ENCODE measurements at places on chromosomes 16 and 17. TPM values are rescaled to one million over a fixed set of nuclear protein-coding genes. Genes with fewer than 3 reads are reported as not detected.
A peak's percentile ranks its signal among the peaks of the same experiment; 100 is the strongest.

- no peak for DNase-seq
Observed at GRCh38 chr17:66006654-66007053, 185.3 kb downstream of the CEP112 start.

DNA sequence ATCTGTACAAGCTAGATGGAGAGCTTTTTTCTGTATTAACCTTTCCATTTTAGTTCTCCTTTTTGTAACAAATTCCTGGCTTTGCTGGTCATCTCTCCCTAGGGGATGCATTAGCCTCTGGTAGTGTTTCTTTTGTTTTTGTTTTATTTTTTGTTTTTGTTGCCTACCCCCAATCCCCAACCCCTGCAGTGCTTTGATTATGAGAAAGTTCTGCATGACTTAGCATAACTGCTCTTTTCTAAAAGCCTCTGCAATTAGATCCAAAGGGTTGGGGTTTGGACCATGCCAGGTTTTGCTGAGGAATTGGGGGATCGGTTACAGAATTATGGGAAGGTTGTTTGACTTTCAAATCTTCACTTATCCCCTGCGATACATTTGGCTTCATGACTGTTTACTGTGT lies 98.2 kb downstream of the ADAMTS18 start:
- DNase-seq, result no peak

GRCh38 chr16:3073448-3073847 lies 8.0 kb downstream of the IL32 start:
- DNase-seq, result no peak

DNA sequence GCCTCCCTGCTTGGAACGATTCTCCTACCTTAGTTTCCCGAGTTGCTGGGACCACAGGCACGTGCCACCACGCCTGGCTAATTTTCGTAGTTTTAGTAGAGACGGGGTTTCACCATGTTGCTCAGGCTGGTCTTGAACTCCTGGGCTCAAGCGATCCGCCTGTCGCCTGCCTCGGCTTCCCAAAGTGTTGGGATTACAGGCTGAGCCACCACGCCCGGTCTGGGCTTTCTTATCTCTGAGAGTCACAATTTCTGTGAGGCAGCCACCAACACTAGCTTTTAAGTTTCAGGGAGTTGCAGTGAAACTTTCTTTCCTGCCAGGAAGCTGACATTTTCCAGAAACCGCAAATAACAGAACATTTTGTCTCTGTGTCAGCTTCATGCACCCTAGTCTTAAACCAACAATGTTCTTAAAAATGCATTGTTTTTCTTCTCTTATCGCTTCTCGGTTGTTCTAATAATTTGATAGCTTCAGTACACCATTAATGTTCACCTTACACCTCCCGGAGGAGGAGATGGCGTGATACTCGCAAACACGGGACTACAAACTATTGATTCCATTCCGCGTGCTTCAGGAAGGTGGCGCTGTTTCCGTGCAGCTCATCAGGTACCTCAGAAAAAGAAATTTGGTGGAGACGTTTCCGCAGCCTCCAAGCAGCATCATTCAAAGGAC lies 7.4 kb upstream of the DHRS7B start:
- peak; percentile 59 for DNase-seq

- DNase-seq, result no peak
Observed at GRCh38 chr16:86918637-86919036, 340.3 kb downstream of the FOXL1 start.

DNA sequence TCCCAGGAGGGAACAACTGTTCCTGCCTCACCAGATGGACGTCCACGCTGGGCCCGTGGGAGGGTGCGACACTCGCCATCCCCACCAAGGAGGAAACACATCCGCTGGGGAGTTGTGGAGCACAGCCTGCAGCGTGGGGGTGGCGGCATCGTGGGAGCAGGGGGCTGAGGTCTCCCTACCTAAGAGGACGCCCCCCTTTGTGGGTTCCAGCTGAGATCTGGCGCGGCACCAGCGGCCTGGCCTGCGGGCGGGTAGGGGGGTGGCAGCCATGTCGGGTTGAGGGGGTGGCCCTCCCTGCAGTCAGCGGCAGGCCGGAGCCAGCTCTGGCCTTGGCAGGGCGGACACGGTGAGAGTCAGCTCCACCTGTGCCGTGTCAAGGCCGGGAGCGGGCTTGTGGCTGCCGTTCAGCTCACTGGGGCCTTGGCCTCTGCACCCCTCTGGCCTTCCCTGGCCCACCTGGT lies 116.7 kb upstream of the CIBAR2 start:
- no peak for DNase-seq

DNA sequence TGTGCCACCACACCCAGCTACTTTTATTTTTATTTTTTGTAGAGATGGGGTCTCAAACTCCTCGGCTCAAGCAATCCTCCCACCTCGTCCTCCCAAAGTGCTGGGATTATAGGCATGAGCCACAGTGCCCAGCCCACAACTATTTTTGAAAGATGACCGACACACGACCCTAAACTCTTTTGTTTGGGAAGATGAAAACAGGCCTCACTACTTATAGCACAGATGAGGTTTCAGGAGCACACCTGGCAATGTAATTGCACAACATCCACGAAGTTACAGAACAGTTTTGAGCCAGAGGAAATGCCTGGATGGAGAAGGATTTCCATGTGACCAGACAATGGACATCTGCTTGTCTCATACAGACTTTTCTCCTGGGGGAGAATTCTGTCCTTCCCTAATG lies 43.4 kb upstream of the PRSS54 start:
- no peak for DNase-seq

Gene VMO1
- polyA plus RNA-seq, result 0.33 TPM

Gene RFWD3
- 35.4 TPM for polyA plus RNA-seq

Gene DPEP3
- polyA plus RNA-seq, result 0.08 TPM

Measured in left kidney (tissue), 8 donors.